ENCODE measurements at places on chromosomes 2 and 18. TPM values are rescaled to one million over a fixed set of nuclear protein-coding genes. Genes with fewer than 3 reads are reported as not detected.

DNA sequence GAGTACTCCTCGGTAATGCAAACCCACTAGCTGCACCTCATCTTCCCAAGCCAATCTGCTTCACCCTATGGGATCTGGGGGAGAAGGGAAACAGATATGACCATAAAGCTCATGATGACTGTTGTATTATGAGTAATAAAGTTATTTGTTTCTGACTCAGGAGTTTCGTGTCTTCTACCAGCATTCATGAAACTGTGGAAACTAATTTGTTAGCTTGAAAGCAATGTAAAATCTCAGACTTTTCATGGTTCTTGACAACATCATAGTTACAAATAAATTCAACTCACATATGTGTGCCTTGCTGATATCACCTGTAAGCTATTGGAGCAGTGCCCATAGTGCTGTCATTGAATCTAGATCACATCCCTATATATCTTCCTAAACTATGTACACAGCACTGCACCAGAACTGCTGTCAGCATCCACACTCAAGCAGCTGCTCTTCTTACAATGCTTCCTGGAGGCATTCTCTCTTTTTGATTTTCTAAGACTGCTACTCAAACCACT is 135.6 kb upstream of the KYNU start:
- DNase-seq = no peak

The RAX gene
- not detected for polyA plus RNA-seq

The UGT1A8 gene
- polyA plus RNA-seq = not detected

DNA sequence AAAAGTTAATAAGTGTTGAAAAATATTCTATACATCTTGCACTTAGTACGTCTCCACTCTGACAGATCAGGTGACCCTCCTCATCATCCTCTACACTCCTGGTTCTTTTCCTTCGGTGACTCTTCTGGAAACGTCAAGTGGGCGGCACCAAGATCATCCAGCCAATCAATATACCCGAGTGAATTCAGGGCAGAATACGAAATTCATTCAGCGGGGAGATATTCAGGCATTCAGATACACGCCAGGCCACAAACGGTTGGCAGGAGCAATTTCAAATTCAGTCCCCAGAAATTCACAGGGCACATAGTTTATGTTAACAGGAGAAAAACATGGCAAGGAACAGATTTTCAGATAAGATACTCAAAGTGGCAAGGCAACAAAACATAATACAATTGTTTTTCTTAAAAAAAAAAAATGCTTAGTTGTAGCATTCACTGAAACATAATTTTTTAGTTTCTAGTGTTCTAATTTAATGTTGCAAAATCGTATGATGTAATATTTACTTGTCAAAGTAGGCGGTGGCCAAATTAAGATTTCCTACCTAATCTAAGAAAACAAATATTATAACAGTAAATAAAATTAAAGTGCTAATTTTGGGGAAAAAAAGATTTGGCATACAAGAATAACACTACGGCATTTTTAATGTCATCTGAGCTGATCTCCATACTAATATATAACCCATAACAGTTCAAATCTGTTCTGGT is 4.2 kb downstream of the CLK1 start:
- DNase-seq = no peak

- DNase-seq = no peak
Observed at GRCh38 chr2:152134488-152135280, 35.8 kb upstream of the CACNB4 start.

Data from right renal pelvis (tissue), 4 donors.